Right lung (tissue), 10 donors: ENCODE measurements at places on chromosomes 2 and 18. TPM values are rescaled to one million over a fixed set of nuclear protein-coding genes. Genes with fewer than 3 reads are reported as not detected.

NR4A2 gene
- 1.8 TPM for polyA plus RNA-seq

PJVK gene
- polyA plus RNA-seq = 12.1 TPM

LYPD6B gene
- 29.0 TPM for polyA plus RNA-seq

REG3G gene
- not detected for polyA plus RNA-seq

TEKT4 gene
- 2.8 TPM for polyA plus RNA-seq

CDC42EP3 gene
- 18.0 TPM for polyA plus RNA-seq

BBS5 gene
- polyA plus RNA-seq = 10.2 TPM

SRD5A2 gene
- 0.73 TPM for polyA plus RNA-seq

RTP5 gene
- not detected for polyA plus RNA-seq

GPR75 gene
- 3.3 TPM for polyA plus RNA-seq

CRYGC gene
- not detected for polyA plus RNA-seq

GPBAR1 gene
- 1.1 TPM for polyA plus RNA-seq

CCDC121 gene
- polyA plus RNA-seq = 13.2 TPM

TTC32 gene
- polyA plus RNA-seq = 35.2 TPM

GPR155 gene
- 4.0 TPM for polyA plus RNA-seq

DCDC2C gene
- polyA plus RNA-seq = 0.14 TPM

CDK15 gene
- polyA plus RNA-seq = 0.33 TPM

CPO gene
- polyA plus RNA-seq = 0.31 TPM

SERPINB7 gene
- not detected for polyA plus RNA-seq

SULT1C4 gene
- polyA plus RNA-seq = 87.0 TPM

MAB21L4 gene
- polyA plus RNA-seq = 1.2 TPM

DNAJC5G gene
- polyA plus RNA-seq = not detected

RUFY4 gene
- polyA plus RNA-seq = 0.29 TPM

IL1B gene
- 1.2 TPM for polyA plus RNA-seq

MC5R gene
- not detected for polyA plus RNA-seq

CD8B gene
- polyA plus RNA-seq = 0.37 TPM

CCDC85A gene
- polyA plus RNA-seq = 1.7 TPM

LIMS4 gene
- polyA plus RNA-seq = 2.8 TPM

MROH2A gene
- polyA plus RNA-seq = 0.55 TPM

ALPP gene
- polyA plus RNA-seq = 0.23 TPM

TNS1 gene
- 113 TPM for polyA plus RNA-seq

IL36G gene
- 0.21 TPM for polyA plus RNA-seq

GPR17 gene
- polyA plus RNA-seq = 0.74 TPM

MAP3K19 gene
- 3.4 TPM for polyA plus RNA-seq

GNAL gene
- polyA plus RNA-seq = 2.4 TPM

TXNL4A gene
- polyA plus RNA-seq = 71.9 TPM

NT5C1B gene
- polyA plus RNA-seq = 1.3 TPM

INHBB gene
- polyA plus RNA-seq = 0.51 TPM

VWC2L gene
- 0.06 TPM for polyA plus RNA-seq

HOXD3 gene
- polyA plus RNA-seq = 0.21 TPM

AQP4 gene
- polyA plus RNA-seq = 52.4 TPM

CHPF gene
- 17.0 TPM for polyA plus RNA-seq

ARL4C gene
- polyA plus RNA-seq = 24.6 TPM

CD8A gene
- 0.89 TPM for polyA plus RNA-seq

MDH1 gene
- 223 TPM for polyA plus RNA-seq

SLC40A1 gene
- 249 TPM for polyA plus RNA-seq

TIA1 gene
- 650 TPM for polyA plus RNA-seq

KCNG2 gene
- 0.20 TPM for polyA plus RNA-seq

EIF4E2 gene
- polyA plus RNA-seq = 99.8 TPM

PSMD1 gene
- polyA plus RNA-seq = 76.5 TPM

ALK gene
- polyA plus RNA-seq = 0.04 TPM
